ENCODE measurements at places on chromosomes 11 and 22.

GRCh38 chr11:9625162-9625561 lies 38.7 kb upstream of the SWAP70 start:
- no peak overlapping the region for H3K27ac ChIP-seq
- DNase-seq, result no peak
- no peaks in the 10 kb centered on the region for H3K36me3 ChIP-seq
- H3K4me3 ChIP-seq, result no peak overlapping the region
- H3K4me1 ChIP-seq, result no peaks in the 10 kb centered on the region
- peaks cover 3% of the 10 kb centered on the region for H3K27me3 ChIP-seq

- peak overlapping the region; percentile 29 for H3K27ac ChIP-seq
- H3K4me3 ChIP-seq, result no peak overlapping the region
- peaks cover 16% of the 10 kb centered on the region for H3K27me3 ChIP-seq
- H3K4me1 ChIP-seq, result peaks cover 10% of the 10 kb centered on the region
- peak; percentile 46 for DNase-seq
- H3K36me3 ChIP-seq, result no peaks in the 10 kb centered on the region
Measured at GRCh38 chr22:19554834-19555404, 30.7 kb upstream of the CLDN5 start.

- peak; percentile 5 for DNase-seq
- peaks cover 1% of the 10 kb centered on the region for H3K27me3 ChIP-seq
- H3K4me3 ChIP-seq, result peak within 1 kb of the TSS; percentile 98
- H3K27ac ChIP-seq, result peak within 1 kb of the TSS; percentile 87
- H3K36me3 ChIP-seq, result no peaks in the 10 kb centered on the region
- H3K4me1 ChIP-seq, result peaks cover 34% of the 10 kb centered on the region
Measured at GRCh38 chr11:57567515-57568329, at the start of gene UBE2L6. UBE2L6 (minus strand) TSS chr11:57567672; CDS start chr11:57567611, 61 bp downstream.

- no peak overlapping the region for H3K4me3 ChIP-seq
- H3K27ac ChIP-seq, result no peak overlapping the region
- H3K4me1 ChIP-seq, result no peaks in the 10 kb centered on the region
Measured at GRCh38 chr22:17867160-17867785, 93.0 kb upstream of the BID start.

DNA sequence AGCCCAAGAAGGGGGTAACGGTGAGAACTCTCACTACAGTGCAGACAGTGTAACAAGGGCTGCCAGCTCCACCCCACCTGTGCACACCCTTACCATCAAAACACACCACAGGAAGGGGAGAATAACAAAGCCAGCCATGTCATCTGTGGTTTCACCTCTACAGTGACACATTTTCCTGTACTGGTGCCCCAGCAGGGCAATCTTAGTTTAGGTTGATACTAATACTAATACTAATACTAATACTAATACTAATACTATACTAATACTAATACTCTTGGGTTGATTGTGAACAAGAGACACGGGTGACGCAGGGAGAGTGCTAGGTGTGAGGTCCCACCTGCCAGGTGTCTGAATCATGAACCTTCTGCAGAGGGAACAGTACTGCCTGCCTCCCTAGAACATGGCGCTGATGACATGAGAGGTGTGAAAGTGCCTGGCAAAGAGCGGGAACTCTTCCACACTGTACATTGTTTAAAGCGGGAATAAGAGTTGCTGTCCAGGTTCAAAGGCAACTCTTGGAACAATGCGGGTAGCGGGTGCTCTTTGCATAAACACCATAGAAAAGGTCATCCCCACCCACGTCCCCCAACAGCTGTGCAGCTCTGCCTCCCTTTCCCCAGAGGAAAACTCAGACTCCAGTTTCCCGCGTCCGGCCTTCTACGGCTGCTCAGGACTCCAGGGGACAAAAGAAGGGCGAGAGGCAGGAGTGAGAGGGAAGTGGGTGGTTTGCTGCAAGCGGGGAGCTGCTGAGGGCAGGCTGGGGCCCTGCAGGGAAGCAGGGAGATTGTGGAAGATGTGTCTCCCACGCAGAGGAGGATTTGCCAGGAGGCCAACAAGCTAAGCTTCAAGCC lies 25.0 kb upstream of the TMPRSS4 start:
- peaks cover 44% of the 10 kb centered on the region for H3K27me3 ChIP-seq
- no peak overlapping the region for H3K4me3 ChIP-seq
- DNase-seq, result no peak
- H3K4me1 ChIP-seq, result no peaks in the 10 kb centered on the region
- no peaks in the 10 kb centered on the region for H3K36me3 ChIP-seq

DNA sequence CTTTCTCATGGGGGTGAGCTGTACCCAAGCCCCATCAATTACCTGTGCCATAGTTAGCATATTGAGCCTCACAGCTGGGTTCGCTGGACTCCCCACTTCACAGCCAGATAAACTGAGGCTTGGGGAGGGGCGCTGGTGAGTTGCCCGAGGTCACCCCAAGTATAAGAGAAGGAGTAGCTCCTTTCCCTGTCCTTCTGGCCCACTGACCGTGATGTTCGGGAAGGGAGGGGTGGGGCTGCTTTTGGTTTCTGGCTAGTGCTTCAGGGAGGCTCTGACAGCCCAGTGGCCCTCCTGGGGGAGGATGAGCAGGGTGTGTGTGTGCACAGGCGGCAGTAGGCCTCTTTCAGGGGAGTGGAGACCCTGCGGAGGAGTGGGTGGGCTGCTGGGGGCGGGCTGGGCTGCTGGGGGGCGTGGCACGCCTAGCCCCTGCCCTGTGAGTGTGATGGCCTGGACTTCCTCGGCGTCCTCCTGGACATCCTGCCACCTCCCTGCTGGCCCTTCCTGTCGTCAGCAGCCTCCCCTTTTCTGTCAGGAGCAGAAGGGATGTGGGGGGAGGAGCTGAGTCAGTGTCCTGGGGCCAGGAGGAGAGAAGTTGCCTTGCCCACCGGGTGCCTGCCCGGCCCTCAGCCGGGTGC lies 50.3 kb downstream of the TRIOBP start:
- peak; percentile 57 for DNase-seq
- peak overlapping the region; percentile 83 for H3K27ac ChIP-seq
- peaks cover 2% of the 10 kb centered on the region for H3K27me3 ChIP-seq
- H3K4me3 ChIP-seq, result peak overlapping the region; percentile 91
- peaks cover 84% of the 10 kb centered on the region for H3K4me1 ChIP-seq

GRCh38 chr22:39666926-39667325 lies 96.4 kb downstream of the CACNA1I start:
- H3K4me3 ChIP-seq, result no peak overlapping the region
- no peak for DNase-seq
- H3K27ac ChIP-seq, result no peak overlapping the region
- peaks cover 9% of the 10 kb centered on the region for H3K27me3 ChIP-seq
- H3K4me1 ChIP-seq, result no peaks in the 10 kb centered on the region
- H3K36me3 ChIP-seq, result peaks cover 9% of the 10 kb centered on the region

GRCh38 chr22:32237906-32238305 lies 17.2 kb downstream of the SLC5A4 start:
- no peaks in the 10 kb centered on the region for H3K36me3 ChIP-seq
- no peak for DNase-seq
- peaks cover 7% of the 10 kb centered on the region for H3K27me3 ChIP-seq
- H3K27ac ChIP-seq, result no peak overlapping the region

GRCh38 chr22:27578937-27579617 lies 222.5 kb downstream of the MN1 start:
- no peaks in the 10 kb centered on the region for H3K36me3 ChIP-seq
- peaks cover 34% of the 10 kb centered on the region for H3K27me3 ChIP-seq
- no peaks in the 10 kb centered on the region for H3K4me1 ChIP-seq
- H3K4me3 ChIP-seq, result no peak overlapping the region

- H3K4me3 ChIP-seq, result no peak overlapping the region
- H3K27me3 ChIP-seq, result peaks cover 2% of the 10 kb centered on the region
- H3K27ac ChIP-seq, result no peak overlapping the region
- H3K36me3 ChIP-seq, result no peaks in the 10 kb centered on the region
- peaks cover 21% of the 10 kb centered on the region for H3K4me1 ChIP-seq
Measured at GRCh38 chr11:87193756-87194470, 156.2 kb downstream of the TMEM135 start.

- no peak overlapping the region for H3K4me3 ChIP-seq
- H3K4me1 ChIP-seq, result peaks cover 9% of the 10 kb centered on the region
- H3K27me3 ChIP-seq, result peaks cover 22% of the 10 kb centered on the region
- H3K27ac ChIP-seq, result no peak overlapping the region
- H3K36me3 ChIP-seq, result no peaks in the 10 kb centered on the region
Measured at GRCh38 chr11:102552020-102552419, 21.5 kb upstream of the MMP7 start.

DNA sequence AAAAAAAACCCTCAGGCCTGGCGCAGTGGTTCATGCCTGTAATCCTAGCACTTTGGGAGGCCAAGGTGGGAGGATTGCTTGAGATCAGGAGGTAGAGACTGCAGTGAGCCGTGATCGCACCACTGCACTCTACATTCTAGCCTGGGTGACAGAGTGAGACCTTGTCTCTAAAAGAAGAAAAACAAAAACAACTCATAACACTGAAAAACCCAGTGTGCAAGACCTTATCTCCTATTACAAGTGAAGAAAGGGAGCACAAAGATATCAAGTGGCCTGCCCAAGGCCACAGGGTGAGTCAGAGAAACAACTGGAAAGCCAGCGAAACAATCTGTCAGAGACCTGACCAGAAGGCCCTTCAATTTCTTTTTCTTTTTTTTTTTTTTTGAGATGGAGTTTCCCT lies 2.5 kb downstream of the TXN2 start:
- peaks cover 27% of the 10 kb centered on the region for H3K36me3 ChIP-seq
- peaks cover 4% of the 10 kb centered on the region for H3K27me3 ChIP-seq
- H3K4me1 ChIP-seq, result peaks cover 9% of the 10 kb centered on the region
- no peak for DNase-seq
- H3K27ac ChIP-seq, result no peak overlapping the region

GRCh38 chr11:97454988-97455387 lies 1065.2 kb downstream of the JRKL start:
- no peaks in the 10 kb centered on the region for H3K36me3 ChIP-seq
- H3K4me3 ChIP-seq, result peak overlapping the region; percentile 81
- no peak for DNase-seq
- no peaks in the 10 kb centered on the region for H3K4me1 ChIP-seq
- no peak overlapping the region for H3K27ac ChIP-seq

- H3K4me1 ChIP-seq, result no peaks in the 10 kb centered on the region
- DNase-seq, result no peak
- no peaks in the 10 kb centered on the region for H3K27me3 ChIP-seq
- H3K27ac ChIP-seq, result no peak overlapping the region
Measured at GRCh38 chr11:115456019-115456418, 48.2 kb downstream of the CADM1 start.

DNA sequence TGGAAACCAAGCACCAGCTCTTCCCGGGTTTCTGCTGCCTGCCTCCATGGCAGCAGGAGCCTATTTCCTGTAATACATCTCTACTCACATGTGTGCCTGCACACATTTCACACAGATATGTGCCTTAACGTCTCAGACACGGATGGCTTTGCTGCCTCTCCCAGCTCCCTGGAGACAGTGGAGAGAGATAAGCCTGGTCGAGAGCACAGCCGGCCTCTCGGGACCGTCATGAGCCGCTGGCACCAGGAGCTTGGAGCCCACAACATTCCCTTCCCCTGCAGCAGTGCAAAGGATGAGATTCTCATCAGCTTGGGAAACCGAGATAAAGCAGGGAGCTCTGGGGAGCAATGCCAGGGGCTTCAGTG lies 587.7 kb downstream of the BRD1 start:
- H3K4me1 ChIP-seq, result no peaks in the 10 kb centered on the region
- DNase-seq, result no peak
- H3K27ac ChIP-seq, result no peak overlapping the region
- H3K4me3 ChIP-seq, result no peak overlapping the region

DNA sequence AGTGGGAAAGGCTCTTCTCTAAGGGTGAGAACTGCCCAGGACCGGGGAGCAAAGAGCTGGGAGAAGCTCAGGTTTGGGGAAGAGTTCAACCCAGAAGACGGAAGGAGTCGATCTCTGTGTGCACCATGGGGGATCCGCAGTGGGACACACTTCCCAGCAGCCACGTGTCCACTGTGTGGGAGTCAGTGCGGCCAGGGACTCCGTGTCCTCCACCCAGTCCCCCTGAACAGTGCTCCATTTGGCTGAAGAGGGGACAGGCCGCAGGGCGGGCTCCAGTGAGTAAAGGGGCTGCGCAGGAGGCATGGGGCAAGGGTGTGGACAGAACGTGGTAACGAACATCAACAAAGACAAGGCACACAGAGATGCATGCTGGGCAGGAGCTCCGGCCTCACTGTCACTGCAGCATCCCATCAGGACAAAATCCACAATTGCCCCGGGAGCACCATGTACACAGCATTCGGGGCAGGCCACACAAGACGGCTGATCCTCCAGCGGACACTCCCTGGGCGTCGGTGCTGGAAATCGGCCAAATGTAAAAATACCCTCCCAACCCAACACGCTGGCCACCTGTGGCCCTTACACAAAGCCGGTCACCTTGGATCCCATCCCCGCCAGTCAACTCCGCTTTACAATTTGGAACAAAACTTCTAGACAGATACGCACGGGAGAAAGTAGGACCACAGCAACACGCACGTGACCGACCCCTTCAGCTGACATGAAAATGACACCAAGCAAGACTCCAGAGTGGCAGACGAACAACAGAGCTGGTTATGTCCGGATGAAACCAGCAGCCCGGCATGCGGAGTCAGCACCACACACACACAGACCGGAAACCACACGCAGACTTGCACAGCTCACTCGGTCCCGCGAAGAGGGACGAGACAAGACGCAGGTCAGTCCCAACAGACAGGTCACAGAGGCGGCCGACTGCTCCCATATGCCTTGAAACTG lies 366.8 kb downstream of the SHANK2 start:
- H3K36me3 ChIP-seq, result peaks cover 12% of the 10 kb centered on the region
- H3K4me1 ChIP-seq, result no peaks in the 10 kb centered on the region
- H3K27ac ChIP-seq, result no peak overlapping the region

GRCh38 chr11:114106047-114106446 lies 46.5 kb downstream of the ZBTB16 start:
- no peaks in the 10 kb centered on the region for H3K4me1 ChIP-seq
- no peak overlapping the region for H3K4me3 ChIP-seq
- no peaks in the 10 kb centered on the region for H3K36me3 ChIP-seq
- no peak for DNase-seq

DNA sequence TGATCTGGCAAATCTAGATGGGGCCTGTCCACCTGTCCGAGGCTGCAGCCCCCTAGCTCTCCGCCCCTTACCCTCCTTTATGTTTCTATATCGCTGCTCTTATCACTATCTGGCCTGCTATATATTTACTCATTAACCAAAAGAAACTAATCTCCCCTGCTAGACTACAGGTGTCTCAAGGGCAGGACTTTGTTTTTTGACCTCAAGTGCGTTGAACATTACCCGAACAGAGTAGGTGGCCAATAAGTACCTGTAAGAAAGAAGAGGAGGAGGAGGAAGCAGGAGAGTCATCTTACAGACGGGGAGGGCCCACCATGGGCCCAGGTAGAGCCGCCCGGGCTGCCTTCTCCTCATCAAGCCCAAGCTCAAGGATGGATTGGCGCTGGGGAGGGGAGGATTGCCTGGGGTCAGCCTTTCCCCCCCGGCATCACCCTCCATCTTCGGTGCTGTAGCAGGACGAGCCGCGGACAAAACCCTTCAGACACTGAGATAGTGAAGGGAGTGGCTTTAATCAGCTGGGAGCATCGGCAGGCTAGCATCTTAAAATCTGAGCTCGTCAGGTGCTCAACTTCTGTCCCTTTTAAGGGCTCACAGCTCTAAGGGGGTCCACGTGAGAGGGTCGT lies 1.2 kb upstream of the P2RY6 start:
- H3K4me3 ChIP-seq, result no peak overlapping the region
- peaks cover 12% of the 10 kb centered on the region for H3K27me3 ChIP-seq
- no peaks in the 10 kb centered on the region for H3K36me3 ChIP-seq
- peaks cover 17% of the 10 kb centered on the region for H3K4me1 ChIP-seq

Measured in HFFc6 (cell line).